ENCODE measurements at places on chromosomes 1 and 21. TPM values are rescaled to one million over a fixed set of nuclear protein-coding genes. Genes with fewer than 3 reads are reported as not detected.

The MYOC gene
- 5.4 TPM for total RNA-seq

- no peak for DNase-seq
Observed at GRCh38 chr1:182118851-182119250, 57.3 kb upstream of the ZNF648 start.

DNA sequence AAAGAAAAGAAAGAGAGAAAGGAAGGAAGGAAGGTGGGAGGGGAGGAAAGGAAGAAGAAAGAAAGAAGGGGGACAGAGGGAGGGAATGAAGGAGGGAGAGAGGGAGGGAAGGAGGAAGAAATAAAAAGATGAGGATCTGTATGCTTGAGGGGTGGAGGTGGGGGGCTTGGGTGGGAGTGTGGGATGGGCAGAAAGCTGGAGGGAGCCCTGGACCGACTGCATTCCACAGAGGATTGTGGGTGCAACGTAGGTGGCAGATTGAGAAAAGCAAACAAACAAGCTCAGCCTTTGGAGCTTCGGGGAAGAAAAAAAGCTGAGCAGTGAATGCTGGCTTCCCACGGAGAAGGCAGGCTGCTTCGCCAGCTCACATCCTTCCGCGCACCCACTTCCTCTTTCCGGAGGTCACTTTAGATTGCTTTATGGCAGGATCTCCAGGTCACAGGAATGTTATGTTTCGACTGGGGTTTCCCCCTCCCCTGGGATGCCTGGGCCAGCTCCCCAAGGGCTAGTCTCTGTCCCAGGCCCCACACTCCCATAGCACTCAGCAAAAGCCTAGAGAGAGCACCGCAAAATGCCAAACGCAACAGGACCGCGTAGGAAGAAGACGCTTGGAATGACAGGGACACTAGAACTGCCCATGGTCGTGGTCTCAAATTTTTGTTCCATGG, 20.7 kb upstream of the LGALS8 start:
- peak; percentile 74 for DNase-seq

DNA sequence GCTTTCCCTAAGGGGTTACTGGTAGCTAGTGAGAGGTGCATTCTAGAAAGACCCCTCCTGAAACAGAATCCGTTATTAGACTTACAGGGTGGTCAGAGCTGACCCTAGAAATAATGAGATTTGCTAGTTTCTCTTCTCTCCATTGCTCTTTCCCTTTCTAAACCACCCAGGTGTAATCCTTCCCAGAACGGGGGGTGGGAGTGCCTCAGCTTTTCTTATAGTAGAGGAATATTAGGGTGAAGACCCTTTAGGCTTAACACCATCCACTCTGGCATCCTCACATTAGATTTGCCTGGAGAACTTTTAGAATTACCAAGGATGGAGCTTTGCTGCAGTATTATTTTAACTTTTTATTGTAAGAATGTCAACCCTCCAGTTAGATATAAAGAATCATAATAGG, 49.4 kb downstream of the CAPN9 start:
- no peak for DNase-seq

DNA sequence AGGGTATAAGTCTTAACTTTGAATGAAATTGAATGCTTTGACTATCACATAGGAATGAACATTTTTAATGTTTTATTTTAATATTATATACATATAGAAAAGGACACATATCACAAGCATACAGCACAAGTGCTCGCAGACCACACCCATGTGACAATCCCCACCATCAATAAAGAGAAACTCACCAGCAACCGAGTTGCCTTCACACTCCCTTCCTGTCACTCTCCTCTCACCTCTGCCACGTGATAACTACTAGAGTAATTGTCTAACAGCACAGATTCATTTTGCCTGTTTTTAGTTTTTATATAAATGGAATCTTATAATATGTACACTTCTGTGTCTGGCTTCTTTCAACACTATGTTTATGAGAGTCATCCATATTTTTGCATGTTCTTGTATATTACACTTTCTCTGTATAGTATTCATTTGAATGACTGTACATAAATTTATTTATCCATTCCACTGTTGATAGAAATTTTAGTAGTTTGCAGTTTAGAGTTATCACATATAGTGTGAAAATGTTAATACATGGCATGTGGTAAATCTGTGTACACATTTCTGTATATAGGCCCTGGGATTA, 304.9 kb upstream of the DUSP10 start:
- no peak for DNase-seq

The OSBPL9 gene
- 89.0 TPM for total RNA-seq

DNA sequence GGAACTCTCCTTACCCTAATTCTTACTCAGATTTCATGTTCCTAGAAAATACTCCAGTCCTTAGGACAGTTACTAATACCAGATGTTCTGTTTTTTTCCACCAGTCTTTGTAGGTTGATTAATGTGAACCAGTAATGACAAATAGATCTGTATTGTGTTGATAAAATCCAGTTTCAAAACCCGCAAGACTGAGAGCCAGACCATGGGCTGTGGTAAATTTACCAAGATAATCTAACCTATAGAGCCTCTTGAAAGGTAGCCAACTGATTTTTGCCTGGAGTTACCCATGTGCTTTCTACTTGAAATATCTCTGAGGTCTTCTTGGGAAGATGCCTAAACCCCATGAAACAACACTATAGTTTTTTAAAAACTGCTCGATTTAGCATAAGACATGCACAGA, 46.5 kb upstream of the CDC7 start:
- no peak for DNase-seq

The EXO1 gene
- not detected for total RNA-seq

- DNase-seq, result no peak
Observed at GRCh38 chr21:45945868-45946210, 35.7 kb upstream of the COL6A1 start.

DNA sequence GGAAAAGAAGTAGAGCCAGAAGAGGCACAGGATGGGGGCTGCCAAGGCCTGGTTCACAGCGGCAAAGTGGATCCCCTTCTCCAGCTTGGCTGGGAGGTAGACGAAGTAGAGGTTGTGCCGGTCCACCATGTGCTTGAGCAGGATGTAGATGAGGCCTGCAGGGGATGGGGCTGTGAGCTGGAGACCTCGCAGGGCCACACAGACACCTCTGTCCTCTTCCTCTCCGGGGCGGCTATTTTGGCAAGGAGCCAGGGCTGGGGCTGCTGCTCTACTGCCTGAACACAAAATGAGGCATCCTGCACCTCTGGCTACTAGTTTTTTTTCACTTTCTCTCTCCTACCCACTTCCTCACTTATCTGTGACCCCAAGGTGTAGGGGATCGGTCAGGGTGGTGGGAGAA, 32.3 kb downstream of the TMEM63A start:
- peak; percentile 48 for DNase-seq

DNA sequence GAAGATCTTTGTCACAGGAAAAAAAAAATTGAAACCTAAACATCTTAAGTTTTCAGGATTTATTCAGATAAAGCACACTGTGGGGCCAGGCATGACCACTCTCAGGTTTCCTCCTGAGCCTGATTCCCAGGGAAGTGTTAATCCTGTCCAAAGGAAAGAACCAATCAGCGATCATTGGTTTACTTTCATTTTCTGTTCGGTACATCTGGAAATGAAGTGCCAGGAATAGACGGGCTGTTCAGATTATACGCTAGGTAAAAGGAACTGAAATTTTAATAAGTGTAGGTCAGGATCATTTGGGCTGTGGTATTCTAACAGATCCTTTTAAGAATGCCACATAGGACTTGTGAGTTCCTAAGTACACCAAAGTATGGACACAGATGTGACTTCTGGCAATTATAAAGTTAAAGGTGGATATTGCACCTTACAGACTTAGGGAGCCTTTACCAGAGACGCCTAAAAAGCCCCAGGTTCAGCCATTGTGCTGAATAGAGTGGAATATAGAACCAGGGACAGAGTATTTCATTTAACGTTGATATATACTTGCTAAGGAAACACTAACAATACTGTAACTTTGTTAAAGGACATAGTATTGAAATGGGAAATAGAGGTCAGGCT, 9.3 kb upstream of the CACYBP start:
- peak; percentile 27 for DNase-seq

DNA sequence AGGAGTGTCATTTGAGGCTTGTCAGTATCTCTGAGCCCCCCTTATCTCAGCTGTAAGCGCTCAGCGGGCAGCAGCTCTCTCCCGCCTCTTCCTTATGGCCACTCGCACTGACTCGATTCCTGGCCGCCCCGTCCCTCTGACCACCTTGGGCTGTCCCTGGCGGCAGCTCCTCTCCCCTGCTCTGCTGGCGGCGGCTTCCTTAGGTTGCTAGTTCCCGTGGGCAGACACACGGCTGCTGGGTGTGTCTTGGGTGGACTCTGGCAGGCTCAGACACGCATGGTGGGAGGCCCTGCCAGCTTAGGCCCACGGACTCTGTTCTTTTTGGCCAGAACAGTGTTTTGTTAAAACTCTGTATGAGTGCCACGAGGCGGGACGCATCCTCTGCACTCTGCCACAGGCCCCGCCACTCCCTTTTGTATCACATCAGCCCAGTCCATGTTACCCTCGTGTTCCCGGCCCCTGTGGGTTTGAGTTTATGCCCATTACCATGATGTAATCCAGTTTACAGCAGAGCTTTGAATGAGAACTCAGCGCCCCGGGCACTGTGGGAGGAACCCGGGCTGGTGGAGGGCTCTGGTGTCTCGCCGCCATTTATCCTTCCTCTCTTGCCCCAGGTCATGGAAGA, 45.9 kb downstream of the COQ8A start:
- DNase-seq, result no peak

DNA sequence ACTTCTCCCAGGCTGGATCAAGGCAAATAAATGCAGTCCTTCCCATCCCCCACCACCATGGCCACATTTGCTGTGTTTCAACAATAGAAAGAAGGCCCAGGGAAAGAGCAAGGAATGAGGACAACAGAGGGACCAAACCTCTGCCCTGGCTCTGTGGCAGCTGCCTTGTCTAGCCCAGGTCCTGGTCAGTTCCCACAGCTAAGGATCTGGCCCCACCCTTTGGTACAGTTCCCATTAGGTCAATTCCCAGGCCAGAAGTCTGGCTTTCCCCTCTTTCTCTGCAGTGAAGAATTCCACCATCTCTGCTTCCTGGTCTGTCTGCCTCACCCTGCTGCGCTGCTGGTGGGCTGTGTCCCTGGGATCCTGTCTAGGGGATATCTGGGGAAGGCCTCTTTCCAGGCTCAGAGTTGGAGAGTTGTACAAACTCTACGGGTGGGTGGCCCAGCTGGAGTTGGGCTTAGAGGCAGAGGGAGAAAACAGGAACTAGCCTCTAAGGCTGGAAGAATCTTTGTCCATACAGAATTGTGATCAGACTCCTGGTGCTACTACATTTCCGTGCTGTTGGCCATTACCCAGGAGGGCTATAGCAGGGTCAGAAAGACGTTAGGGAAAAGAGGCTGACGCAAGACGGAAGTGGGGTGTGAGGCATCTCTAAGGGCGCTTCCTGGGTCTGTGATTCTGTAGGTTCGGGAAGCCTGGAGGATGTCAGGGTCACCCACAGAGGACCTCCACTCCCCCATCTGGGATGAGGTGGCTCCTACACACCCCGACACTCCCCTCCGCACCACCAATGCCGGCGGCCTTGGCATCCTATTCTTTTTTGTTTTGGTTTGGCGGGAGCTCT, 953 bp upstream of the NDUFS2 start:
- no peak for DNase-seq

GRCh38 chr1:234647245-234647644, 37.3 kb upstream of the IRF2BP2 start:
- DNase-seq, result peak; percentile 72

GRCh38 chr1:47302472-47302871, 11.5 kb downstream of the STIL start:
- DNase-seq, result no peak

DNA sequence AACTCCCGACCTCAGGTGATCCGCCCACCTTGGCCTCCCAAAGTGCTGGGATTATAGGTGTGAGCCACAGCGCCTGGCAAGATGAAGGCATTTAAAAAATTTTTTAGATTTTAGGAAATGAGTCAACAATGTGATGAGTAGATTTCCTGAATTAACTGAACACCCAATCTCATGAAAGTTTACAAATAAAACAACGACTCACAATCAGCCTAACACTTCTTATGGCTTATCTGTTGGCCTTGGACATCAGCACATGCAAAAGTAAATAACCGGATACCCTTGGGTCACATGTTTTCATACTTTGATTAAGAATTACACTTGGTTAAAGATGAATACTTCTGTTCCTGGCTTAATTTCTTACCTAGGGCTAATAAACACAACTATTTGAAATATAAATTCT, 3.0 kb downstream of the GNG12 start:
- no peak for DNase-seq

The TMEM39B gene
- total RNA-seq, result 4.4 TPM

The HLX gene
- total RNA-seq, result 1.8 TPM

The MAN1A2 gene
- total RNA-seq, result 54.4 TPM

- DNase-seq, result no peak
Observed at GRCh38 chr1:182677397-182678098, 6.8 kb downstream of the RGS8 start.

DNA sequence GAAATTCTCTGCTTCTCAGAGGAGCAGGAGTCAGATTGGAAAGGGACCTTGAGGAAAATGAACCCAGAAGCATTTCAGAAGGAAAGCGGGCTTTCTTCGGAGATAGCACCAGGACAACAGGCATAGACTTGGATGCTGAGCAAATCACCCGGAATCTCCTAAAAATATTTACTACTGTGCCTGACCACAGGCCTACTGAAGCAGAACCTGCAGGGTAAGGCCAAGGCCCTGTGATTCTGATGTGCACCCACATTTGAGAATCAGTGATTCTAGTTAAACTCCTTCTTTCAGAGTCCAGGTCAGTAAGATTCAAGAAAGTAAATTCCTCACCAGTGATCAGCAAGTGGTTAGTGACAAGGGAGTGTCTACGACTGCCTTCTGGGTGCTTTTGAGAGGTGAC, 307.3 kb upstream of the DUSP10 start:
- DNase-seq, result no peak

GRCh38 chr1:29033829-29034466, 89.8 kb downstream of the TMEM200B start:
- no peak for DNase-seq

The S100A3 gene
- total RNA-seq, result not detected

DNA sequence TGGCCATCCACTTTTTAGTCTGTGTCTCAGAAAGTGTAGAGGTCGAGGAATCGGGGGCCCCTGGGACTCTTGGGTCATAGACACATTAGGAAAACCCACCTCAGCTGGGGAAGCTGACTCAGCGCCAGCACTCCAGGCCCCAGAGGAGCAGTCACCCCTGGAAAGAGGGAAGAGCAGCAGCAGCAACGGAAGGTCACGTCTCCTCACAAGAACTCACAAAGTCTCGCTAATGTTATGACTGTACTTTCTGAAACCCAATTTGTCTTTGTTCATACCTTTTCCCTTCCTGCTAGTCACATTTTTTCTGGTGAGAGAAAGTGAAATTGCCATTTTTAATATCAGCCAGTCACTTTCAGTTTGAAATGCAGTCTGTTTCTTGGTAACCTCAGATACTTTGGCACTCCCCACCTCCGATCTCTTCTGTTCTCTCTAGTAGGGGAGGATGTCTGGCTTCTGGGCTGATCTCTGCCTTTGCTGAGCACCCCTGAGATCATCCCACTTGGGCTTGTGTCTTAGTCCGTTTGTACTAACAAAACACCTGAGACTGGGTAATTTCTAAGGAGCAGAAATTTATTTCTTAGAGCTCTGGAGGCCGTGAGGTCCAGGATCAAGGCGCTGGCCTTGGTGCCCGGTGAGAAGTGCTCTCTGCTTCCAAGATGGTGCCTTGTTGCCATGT, 6.0 kb upstream of the NLRP3 start:
- no peak for DNase-seq

All from body of pancreas (tissue), 4 donors.